ENCODE measurements at places on chromosomes 1 and 21.

- DNase-seq: no peak
Observed at GRCh38 chr1:174931214-174931613, 68.5 kb upstream of the CACYBP start.

DNA sequence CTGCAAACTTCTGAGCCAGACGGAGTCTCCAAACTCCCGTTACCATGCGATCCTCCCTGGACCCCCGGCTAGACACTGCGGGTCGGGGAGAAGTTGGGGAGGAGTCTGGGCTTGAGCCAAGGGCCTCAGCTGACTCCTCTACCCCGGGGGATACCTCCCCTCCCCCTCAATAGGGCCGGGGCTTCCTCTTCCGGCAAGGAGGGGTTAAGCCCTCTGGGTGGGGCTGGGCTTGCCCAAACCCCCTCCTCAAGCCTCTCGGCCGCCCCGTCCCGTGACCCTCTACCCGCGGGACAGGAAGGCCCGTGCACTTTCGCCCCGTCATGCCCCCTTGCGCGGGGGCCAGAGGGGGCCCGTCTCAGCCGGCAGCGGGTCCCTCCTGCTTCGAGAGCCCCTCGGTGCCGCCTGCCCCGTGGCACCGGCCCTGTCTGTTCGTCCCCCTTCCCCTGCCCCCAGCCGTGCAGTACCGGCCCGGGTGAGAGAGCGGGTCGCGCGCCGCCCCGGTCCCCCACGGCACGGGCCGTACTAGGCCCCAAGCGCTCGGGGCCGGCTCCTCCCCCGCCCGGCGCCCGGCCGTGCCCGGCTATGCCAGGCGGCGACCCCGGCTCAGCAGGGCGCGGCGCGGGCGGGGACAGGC, 652 bp downstream of the ARL8A start:
- no peak for DNase-seq

DNA sequence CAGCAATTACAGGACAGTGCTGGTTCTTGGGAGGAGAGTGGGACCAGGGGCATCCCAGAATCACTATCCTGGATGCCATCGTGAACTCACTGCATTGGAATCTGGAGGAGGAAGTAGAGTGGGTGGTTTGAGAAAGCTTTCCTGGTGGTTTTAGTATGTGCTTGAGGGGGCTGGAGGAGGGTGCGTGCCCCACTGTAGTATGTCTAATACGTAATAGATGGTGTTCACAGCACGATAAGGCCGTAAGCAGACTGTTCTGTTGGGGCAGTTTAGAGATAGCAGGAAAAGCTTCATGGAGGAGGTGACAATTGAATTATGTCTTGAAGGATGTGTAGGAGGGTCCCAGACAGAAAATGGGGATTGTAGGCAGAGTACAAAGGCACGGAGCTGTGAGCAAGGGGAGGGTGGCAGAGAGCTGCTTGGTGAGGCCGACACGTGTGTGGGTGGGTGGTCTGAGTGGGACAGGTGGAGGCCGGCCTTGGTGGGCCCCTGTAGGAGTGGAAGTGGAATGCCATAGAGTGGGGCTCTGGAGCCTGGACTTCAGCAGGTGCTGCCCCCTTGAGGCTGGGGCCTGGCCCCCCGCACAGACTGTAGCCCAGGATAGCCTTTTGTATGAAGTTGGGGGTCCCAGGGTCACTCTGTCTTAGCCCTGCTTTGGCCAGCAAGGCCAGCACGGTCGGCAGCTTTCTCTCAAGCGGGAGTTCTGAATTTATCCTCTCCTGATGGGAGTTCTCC, 37.0 kb downstream of the IL6R start:
- DNase-seq: no peak

DNA sequence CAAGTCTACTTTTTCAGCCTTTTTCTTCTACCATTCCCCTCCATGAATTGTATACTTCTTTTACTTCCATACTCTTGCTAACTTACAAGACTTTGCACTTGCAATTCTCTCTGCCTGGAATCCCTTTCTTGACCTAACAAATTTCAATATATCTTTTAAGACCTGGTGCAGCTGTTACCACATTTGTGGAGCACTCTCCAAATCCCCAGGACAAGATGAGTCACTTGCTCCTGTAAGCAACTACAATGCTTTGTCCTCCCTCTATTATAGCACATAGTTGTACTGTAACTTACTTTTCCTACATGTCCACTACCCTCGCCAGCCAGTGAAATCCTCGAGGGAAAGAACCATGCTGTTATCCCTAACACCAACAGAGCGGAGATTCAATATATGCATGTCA, 43.1 kb downstream of the WARS2 start:
- DNase-seq: no peak

- DNase-seq: no peak
Observed at GRCh38 chr1:89100412-89100811, 25.5 kb downstream of the GBP2 start.

DNA sequence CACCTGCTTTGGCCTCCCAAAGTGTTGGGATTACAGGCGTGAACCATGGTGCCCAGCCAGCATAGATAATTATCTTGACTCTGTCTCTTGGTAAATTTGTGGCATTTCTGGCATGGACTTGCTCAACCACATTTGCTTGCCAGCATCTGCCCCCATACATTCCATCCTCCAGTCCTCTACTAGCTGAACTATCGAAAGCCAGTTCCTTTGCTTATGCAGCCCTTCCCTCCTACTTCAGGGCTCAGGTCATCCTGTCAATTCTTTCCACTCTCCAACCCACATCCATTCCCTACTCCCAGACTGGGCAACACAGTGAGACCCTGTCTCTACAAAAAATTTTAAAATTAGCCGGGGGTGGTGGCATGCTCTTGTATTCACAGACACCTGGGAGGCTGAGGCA, 13.0 kb upstream of the UQCRHL start:
- DNase-seq: no peak

GRCh38 chr1:31183927-31184554, 55.6 kb downstream of the NKAIN1 start:
- peak; percentile 40 for DNase-seq

DNA sequence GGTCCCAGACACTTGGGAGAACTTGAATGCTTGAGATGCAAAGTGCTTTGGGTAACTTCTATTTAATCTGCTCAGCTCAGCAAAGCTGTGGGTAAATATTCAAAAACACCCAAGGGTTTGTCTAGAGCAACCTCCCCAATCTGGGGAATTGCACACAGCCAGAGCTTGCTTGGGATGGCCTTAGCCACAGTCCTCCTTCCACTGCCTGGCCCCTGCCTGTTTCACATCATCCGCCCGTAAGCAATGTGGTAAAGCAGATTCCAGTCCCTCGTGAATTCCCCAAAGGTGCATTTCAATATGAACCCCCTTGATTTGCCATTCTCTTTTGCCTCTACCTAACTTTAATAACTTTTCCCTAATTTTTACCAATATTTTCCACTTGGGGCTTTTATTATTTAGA, 418.1 kb downstream of the DISC1 start:
- DNase-seq: no peak

- DNase-seq: peak; percentile 41
Observed at GRCh38 chr1:6359216-6360116, 34.1 kb downstream of the ACOT7 start.

GRCh38 chr1:23331713-23332112, 12.4 kb downstream of the HNRNPR start:
- no peak for DNase-seq
